Activated CD4-positive, alpha-beta T cell treated with anti-CD3 and anti-CD28 coated beads, Interleukin-2, amount 10 ng/mL, durations not matched to agents 7 days and 5 days (primary cell): ENCODE measurements at places on chromosomes 3 and 15. TPM values are rescaled to one million over a fixed set of nuclear protein-coding genes. Genes with fewer than 3 reads are reported as not detected.

DNA sequence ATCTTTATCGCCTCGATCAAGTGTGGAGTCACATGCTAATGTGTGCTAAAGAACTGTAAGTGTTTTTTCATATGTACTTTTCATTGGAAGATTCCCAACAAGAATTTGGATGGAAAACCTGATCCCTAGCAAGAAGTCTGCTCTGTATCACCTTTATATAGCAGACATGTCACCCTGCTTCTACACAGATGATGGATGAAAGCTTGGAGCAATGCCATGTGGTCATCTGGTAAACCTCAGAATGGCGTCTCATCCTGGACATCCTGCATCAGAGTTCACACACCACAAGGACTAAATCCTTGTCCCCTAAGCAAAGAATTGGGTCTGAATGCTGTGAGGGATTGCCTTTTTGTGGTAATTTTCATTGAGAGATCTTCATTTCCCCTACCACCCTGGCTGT lies 42.1 kb upstream of the CTDSPL start:
- no peak overlapping the region for H3K27ac ChIP-seq
- H3K36me3 ChIP-seq, result no peaks in the 10 kb centered on the region
- peaks cover 7% of the 10 kb centered on the region for H3K27me3 ChIP-seq
- no peaks in the 10 kb centered on the region for H3K4me1 ChIP-seq

Gene WDR93
- not detected for total RNA-seq

DNA sequence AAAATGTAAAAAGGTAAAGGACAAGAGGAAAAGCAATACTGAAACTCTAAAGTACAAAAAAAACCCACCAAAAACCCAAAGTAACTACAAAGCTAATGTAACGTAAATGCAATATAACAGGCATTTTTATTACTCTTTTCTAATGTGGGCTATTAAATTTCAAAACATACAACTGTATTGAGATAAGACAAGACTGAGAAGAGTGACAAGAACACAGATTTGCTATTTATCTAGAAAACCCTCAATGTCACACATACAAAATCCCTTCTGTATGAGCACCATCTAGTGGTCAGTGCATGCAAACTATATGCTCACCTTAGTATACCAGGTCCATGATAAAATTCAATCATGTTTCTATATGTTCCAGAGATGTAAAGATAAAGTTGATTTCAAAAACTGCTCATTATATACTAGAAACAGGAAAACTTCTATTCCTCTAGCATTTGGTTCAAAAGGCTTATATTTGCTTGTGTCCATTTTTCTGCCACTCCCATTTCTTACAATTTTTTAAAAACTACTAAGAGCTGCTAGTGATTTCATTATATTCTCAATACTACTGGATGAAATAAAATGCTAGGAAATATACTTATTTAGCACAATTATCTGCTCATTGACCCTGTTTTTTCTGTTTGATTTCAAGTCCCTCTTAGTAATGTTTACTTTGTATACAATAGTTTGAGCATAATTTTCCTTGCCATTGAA lies 111.4 kb downstream of the DLG1 start:
- H3K27me3 ChIP-seq, result no peaks in the 10 kb centered on the region
- peaks cover 11% of the 10 kb centered on the region for H3K4me1 ChIP-seq
- H3K4me3 ChIP-seq, result no peak overlapping the region
- peaks cover 6% of the 10 kb centered on the region for H3K36me3 ChIP-seq

GRCh38 chr3:137360531-137361201 lies 402.9 kb downstream of the IL20RB start:
- no peak overlapping the region for H3K27ac ChIP-seq
- H3K4me3 ChIP-seq, result no peak overlapping the region
- no peaks in the 10 kb centered on the region for H3K27me3 ChIP-seq
- no peaks in the 10 kb centered on the region for H3K4me1 ChIP-seq

DNA sequence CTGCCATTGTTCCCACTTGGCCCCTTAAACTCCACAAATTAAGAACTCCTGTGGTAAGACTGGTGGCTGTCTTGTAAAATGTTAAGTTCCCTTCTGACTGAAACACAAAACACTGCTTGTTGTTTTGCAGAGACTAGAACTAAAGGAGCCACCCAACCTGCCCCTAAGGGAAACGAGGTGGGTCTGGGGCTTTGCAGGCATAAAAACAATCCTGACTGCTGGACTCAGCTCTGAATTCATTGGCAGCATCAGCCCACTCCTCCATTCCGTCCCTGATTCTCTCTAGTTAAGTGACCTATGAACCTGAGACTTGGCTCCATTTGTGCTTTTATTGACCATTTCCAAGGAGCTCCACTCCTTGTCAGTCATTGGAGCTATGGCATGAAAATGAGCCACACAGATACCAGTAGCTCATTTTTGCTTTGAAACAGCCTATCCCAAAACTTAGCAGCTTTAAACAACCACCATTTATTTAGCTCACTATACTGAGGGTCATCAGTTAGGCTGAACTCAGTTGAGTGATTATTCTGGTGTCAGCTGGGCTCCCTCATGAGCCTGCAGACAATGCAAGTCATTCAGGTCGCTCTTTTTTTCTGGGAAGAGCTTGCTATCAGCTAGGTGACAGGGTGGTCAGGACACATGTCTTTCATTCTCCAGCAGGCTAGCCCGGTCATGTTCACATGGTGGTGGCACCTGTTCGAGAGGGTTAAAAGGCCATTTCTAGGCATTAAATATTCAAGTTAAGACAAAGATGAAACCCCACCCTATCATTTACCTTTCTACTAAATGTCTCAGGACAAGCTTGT lies 175.1 kb upstream of the CTNNB1 start:
- H3K27ac ChIP-seq, result no peak overlapping the region
- DNase-seq, result no peak

Gene CYP11A1
- not detected for total RNA-seq

DNA sequence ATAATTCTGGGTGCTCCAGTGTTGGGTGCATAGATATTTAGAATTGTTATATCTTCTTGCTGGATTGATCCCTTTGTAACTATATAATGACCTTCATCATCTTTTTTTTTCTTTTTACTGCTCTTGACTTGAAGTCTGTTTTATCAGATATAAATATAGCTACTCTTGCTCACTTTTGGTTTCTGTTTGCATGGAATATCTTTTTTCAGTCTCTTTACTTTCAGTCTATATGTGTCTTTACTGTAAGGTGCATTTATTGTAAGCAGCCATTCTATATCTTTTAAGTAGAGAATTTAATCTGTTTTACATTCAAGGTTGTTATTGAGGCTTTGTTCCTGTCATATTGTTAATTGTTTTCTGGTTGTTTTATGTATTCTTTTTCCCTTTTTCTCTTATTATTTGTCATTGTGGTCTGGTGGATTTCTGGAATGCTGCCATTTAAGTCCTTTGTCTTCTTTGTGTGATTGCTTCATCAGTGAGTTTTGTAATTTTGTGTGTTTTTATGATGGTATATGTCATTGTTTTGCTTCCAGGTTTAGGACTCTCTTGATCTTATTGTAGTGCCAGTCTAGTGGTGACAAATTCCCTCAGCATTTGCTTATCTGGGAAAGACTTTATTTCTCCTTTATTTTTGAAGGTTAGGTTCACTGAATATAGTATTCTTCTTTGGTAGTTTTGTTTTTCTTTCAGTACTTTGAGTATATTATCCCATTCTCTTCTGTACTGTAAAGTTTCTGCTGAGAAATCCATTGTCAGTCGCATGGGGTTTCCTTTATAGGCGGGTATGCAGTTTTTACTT lies 8.3 kb upstream of the PRR23C start:
- no peaks in the 10 kb centered on the region for H3K4me1 ChIP-seq
- no peaks in the 10 kb centered on the region for H3K36me3 ChIP-seq
- H3K27me3 ChIP-seq, result no peaks in the 10 kb centered on the region
- no peak for DNase-seq
- H3K27ac ChIP-seq, result no peak overlapping the region

DNA sequence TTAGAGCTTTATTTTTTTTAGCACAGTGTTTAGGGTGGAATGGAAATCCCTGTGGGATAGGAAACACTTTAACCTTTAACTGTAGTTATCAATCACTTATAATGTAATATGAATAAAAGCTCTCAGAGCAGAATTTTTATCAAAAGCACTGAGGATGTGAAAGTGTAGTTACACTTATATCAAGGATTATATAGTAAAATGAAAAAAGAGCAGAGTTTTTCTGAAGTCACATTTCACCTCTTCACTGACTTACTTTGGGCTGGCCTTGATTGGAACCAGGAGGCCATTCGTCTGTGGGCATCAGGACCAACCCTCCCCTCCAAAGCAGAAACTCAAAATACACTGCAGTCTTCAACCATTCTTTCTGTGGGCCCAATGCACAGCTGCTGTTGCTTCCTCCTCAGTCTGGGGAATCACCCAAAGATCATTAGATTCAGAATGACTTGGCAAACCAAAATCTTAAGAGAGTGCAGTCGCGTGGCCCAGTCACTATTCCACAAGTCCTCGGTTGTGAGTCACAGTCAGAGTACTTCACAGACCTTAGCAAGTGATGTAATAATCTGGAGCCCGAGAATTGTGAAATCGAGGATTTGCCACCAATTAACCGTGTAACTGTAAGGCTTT lies 132.6 kb upstream of the COL8A1 start:
- no peak overlapping the region for H3K27ac ChIP-seq
- H3K4me3 ChIP-seq, result no peak overlapping the region
- no peaks in the 10 kb centered on the region for H3K36me3 ChIP-seq
- H3K27me3 ChIP-seq, result no peaks in the 10 kb centered on the region

GRCh38 chr3:108380128-108380795 lies 83.9 kb downstream of the HHLA2 start:
- H3K4me1 ChIP-seq, result no peaks in the 10 kb centered on the region
- no peaks in the 10 kb centered on the region for H3K27me3 ChIP-seq
- H3K36me3 ChIP-seq, result peaks cover 4% of the 10 kb centered on the region
- H3K27ac ChIP-seq, result no peak overlapping the region
- no peak for DNase-seq

Gene P2RY12
- not detected for total RNA-seq
